ENCODE measurements at places on chromosomes 7 and 10.
A peak's percentile ranks its signal among the peaks of the same experiment; 100 is the strongest.

GRCh38 chr10:6213908-6214307 is 11.2 kb downstream of the PFKFB3 start:
- no peak for DNase-seq

DNA sequence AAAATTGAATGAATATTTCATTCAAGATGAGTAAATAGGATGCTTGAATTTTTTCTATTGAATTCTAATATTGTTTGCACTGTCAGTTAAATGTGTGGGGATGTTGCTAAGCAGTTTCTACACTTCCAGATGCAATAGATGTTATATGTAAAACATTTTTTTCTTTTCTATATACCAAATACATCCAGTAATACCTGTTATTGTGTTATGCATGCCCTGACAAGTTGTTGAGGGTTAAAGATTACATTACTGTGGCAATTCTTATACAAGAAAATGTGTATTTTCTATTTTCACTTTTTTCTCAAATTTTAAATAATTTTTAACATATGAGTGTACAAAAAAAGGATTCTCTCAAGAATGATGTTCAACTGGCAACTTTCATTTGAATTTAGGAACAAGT is 713.9 kb downstream of the GATA3 start:
- no peak for DNase-seq

- no peak for DNase-seq
Measured at GRCh38 chr10:121085367-121085766, 234.2 kb downstream of the WDR11 start.

- no peak for DNase-seq
Measured at GRCh38 chr7:44218418-44219201, 17.8 kb downstream of the YKT6 start.

GRCh38 chr7:83614112-83614511 is 34.8 kb downstream of the SEMA3E start:
- DNase-seq: no peak

DNA sequence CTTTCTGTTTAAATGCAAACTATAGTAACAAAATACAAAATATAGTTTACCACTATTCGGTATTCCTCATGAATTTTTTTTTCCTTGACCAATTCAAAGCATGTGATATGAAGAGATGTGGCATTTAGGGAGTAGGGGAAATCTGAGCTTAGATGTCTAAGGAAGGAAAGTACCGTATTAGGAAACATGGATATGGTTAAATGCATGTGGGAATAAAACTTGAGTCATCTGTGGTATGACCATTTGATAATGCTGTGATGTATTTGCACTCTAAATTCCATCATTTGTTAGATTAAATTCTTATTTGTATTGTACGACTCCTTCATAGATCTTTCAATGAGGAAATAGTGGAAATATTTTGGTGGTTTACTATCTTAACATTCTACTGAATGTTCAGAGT is 19.7 kb downstream of the AHR start:
- DNase-seq: no peak

DNA sequence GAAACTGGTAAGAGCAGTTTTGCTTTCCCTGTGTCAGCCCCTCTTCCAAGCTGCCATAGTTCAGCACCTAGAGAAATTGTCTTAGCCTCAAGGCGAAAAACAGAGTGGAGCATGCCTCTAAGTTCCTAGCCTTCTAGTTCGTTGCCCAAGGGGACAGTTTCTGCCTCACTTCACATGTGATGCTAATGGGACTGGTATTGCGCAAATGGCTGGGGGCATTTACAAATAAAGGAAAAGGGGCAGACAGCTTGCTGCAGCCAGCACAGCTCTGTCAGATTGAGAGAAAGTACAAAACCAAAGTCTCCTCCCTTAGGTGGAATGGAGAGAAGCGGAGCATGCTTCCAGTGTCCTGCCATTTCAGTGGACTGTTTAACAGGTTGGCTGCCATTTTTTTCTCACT is 567.7 kb downstream of the ETV1 start:
- DNase-seq: no peak

- DNase-seq: no peak
Measured at GRCh38 chr10:112308125-112308502, 24.9 kb downstream of the TECTB start.

- DNase-seq: no peak
Measured at GRCh38 chr7:80950550-80950967, 31.7 kb upstream of the SEMA3C start.

- DNase-seq: no peak
Measured at GRCh38 chr10:79454259-79454658, 8.8 kb upstream of the ZCCHC24 start.

DNA sequence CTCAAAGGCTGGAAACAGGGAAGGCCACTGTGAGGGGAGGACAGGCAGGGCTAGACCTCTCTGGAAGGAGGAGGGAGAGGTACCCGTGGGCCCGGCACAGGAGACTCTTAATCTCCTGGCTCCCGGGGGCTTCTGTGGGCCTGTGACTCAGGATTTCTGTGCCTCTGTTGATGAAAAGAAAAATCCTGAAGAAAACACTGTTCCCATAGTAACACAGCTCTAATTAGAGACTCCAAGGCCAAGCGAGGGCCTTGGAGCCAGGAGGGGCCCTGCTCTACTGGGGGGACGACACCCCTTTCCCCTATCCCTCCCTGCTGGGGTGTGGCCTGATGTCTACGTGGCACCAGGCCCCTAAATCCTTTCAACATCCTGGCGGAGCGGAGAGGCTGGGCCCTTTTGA is 174.1 kb upstream of the TNRC18 start:
- DNase-seq: no peak

DNA sequence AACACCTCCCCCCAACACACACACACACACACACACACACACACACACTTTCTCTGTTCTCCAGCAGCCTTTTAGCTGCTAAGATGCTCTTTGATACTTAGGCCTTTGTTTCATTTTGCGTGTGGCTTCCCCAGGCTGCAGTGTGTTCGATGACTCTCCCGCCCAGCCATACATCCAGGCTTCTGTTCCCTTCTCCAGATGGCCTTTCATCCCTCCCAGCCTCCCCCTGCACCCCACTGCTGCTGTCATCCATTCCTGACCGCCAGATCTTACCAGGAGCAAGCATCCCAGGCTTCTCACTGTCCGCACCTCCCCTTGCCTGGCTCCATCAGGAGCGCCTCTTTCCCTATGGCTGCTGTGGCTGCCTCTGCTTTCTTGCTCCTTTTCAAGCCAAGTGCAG is 77.8 kb upstream of the PPIF start:
- no peak for DNase-seq

- DNase-seq: peak; percentile 72
Measured at GRCh38 chr10:88989824-88990383, 694 bp upstream of the FAS start.

- no peak for DNase-seq
Measured at GRCh38 chr10:51602326-51602725, 97.1 kb downstream of the CSTF2T start.

- no peak for DNase-seq
Measured at GRCh38 chr10:96548589-96548988, 34.9 kb upstream of the TLL2 start.

DNA sequence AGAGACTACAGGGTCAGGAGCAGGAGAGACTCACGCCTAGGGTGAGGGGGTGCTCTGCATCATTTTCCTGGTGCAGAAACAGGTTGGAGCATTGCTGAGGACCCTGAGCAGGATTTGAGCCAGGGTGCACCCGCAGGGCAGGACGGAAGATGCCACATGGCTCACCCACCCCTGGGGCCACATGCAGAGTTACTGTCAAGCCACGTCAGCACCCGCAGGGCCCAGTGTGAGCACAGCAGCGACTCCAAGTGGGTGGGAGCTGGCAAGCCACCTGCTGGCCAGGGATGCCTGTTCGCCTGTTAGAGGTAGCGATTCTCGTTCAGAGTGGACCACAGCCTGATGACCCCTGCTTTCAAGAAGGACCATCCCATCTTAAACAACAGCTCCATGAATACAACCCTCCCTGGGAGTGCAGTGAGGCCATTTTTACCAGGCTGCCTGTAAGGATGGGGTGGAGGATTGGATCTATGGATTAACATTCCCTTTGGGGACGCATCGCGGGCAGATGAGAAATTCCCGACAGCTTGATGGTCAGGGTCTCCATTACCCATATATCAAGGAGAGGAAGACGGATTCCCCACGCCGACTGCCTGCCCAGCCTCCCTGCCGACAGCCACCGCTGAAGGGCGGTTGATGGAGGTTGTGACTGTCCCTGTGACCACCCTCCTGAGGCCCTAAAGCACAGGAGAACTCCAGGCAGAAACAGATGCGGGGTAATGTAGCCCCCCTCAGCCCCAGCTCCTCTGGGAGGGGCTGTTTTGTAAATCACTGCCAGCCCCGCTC is 101.1 kb upstream of the RET start:
- DNase-seq: no peak

DNA sequence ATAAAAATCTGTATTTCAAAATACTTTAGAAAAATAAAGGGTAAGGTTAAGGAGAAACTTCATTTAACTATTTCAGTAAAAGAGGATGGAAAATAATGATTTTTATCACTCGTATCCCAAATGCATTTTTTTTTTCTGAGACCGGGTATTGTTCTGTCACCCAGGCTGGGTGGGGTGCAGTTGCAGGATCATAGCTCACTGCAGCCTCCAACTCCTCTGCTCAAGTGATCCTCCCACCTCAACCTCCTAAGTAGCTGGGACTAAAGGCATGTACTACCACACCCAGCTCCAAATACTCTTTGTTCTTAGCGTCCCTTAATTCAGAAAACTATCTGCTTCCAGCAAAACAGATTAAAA is 11.8 kb downstream of the KMT2C start:
- DNase-seq: no peak

DNA sequence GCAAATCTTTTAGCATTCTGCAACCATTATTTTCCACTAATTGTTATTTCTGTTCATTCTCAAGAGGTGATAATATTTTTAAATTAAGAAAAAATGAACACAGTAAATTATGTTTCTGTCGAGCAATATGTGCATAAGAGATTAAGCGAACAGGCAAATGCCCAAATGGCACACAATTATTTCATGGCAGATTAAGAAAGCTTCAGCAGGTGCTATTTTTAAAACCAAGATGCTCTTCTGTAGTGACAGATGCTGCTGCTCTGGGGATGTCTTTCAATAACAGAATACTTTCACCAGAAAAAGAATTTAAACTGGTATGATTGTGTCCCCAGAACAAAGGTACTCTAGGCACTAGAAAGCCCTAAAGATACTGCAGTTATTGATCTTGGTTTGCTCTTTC is 412.7 kb upstream of the SORCS1 start:
- DNase-seq: no peak

- no peak for DNase-seq
Measured at GRCh38 chr10:34489411-34489810, 325.7 kb downstream of the PARD3 start.

DNA sequence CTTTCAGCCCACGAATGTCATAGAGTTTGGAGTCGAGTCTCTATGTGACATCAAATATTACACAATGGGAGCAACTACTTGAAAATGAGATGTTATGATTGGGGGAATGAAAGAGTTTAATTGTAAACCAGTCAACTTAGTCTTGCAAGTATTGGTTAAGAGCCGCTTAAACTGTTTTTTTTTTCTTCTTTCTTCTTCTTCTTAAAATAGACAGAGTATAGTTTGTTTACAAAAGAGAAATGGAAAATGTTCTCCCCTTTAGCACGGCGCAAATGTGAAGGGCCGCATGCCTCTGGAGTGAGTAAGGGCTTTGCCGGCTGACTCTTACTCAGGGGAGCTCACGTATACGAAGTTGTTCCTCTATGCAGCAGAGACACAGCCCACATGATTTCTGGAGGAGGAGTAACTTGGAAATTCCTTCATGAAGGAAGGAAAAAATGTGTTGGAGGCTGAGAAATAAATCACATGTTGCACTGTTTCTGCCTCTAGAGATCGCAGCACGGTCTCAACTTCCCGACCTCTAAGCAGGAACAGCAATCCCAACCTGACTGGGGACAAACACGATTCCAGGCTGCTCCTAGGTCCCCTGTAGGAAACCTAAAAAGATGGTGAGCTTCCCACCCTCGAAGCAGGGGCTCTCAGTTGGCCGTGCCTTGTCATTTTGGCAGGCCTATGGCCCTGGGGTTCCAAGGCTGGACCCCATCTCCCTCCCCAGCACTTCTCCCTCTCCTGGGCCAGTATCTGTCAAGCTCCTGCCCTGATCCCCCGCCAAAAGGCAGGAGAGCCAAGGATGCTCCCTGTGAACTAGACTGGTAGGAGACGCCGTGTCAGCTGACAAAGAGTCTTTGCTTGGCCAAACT is 44.8 kb downstream of the MYOF start:
- DNase-seq: peak; percentile 91

GRCh38 chr7:99242682-99243081 is 30.0 kb upstream of the MYH16 start:
- DNase-seq: no peak

DNA sequence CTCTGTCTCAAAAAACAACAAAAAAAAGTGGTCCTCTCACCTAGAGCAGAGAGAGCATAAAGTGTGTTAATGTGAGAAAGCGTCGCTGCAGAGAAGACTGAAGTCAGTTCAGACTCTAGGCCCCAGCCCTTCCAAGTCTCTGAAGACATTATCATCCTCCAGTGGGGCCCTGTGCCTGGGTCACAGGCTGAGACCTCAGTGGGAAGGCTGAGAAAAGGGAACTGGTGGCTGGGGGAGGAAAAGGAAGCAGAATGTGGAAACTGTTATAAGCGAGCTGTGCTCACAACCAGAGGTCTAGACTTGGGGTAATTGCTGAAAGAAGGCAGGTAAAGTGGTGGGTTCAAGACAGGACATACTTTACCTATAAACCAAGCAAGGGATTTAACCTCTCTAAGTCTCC is 4.9 kb upstream of the RRP12 start:
- DNase-seq: no peak

DNA sequence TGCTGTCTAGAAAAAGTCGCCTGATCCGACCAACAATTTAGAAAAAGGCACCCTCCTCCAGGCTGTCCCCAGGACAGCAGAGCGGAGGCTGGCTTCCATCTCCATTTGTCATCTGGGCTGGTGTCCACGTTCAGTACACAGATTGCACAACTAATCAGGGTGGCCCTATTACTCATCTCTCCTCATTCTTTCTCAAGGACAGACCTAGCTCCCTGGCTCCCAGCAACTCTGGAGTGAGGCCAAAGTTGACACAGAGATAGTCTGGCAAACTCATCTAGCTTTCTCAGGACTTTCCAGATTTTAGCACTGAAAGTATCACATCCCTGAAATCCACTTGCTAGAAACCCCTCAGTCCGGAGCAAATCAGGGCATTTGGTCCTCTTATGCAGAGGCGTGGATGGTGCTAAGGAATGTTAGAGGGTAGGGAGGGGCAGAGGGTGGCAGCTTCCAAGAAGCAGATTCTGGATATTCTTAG is 75.1 kb downstream of the DNAH11 start:
- no peak for DNase-seq

DNA sequence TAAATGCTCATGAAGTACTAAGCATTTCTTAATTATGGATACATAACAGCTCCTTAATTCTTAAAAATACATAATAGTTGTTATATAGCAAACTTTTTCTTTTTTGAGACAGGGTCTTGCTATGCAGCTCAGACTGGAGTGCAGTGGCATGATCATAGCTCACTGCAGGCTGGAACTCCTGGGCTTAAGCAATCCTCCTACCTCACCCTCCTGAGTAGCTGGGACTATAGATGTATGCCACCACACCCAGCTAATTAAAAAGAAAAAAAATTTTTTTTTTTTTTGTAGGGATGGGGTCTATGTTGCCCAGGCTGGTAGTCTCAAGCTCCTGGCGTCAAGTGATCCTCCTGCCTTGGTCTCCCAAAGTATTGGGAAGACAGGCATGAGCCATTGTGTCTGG is 30.9 kb downstream of the IRF5 start:
- DNase-seq: no peak
